ENCODE measurements at places on chromosomes 5 and 9. TPM values are rescaled to one million over a fixed set of nuclear protein-coding genes. Genes with fewer than 3 reads are reported as not detected.

Gene PIP5KL1
- 1.4 TPM for total RNA-seq

Gene CYLC2
- total RNA-seq: not detected

Gene ZCCHC10
- 39.3 TPM for total RNA-seq

GRCh38 chr5:11468334-11469039 lies 435.8 kb downstream of the CTNND2 start:
- H3K27me3 ChIP-seq: no peaks in the 10 kb centered on the region
- no peak overlapping the region for H3K4me3 ChIP-seq

DNA sequence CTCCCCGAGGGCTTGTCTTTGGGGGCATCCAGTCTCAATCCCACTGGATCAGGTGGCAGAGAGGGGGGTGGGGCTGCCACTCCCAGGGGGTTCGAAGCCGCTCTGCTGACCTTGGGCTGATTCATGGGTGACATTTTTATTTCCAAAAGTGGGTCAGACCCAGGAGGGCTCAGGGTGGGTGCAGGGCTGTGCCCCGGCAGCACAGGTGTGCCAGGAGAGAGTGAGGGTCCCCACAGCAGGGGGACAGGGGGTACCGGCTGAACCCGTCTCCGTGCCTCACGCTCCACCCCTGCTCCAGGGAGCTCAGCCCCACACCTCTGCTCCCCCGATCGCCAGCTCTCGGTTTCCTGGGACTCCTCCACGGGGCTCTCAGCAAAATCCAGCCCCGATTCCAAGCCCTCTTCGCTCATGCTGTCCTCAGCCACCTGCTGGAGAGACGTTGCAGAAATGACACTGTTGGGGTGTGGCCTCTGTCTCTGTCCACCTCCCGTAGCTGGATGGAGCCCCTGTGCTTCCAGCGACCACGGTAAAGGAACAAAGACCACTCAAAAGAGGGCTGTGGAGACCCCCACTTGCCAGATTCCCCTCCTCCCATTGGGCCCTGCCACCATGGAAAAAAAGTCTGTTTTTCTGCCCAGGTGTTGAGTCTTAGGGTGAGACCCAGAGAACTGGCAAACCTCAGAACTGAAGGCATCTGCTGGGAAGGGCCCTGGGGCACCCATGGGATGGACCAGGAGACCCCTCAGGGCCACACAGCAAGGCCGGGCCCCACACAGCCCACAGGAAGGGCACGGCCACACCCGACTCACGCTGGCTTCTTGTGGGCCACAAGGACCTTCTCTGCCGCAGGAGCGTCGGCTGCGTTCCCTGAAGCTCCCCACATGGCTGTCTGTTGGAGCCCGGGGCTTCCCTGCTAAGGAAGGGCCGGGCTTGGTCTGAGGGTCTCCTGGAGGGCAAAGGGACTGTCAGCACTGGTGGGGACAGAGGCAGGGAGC lies 10.6 kb upstream of the QSOX2 start:
- H3K4me3 ChIP-seq: no peak overlapping the region
- no peaks in the 10 kb centered on the region for H3K36me3 ChIP-seq
- no peak overlapping the region for H3K27ac ChIP-seq

- H3K4me3 ChIP-seq: no peak overlapping the region
- no peak overlapping the region for H3K27ac ChIP-seq
- H3K27me3 ChIP-seq: no peaks in the 10 kb centered on the region
- H3K36me3 ChIP-seq: no peaks in the 10 kb centered on the region
- DNase-seq: no peak
- no peaks in the 10 kb centered on the region for H3K4me1 ChIP-seq
Observed at GRCh38 chr5:178377583-178378270, 145.1 kb upstream of the PHYKPL start.
